ENCODE measurements at places on chromosomes 5 and 9.
A peak's percentile ranks its signal among the peaks of the same experiment; 100 is the strongest.

DNA sequence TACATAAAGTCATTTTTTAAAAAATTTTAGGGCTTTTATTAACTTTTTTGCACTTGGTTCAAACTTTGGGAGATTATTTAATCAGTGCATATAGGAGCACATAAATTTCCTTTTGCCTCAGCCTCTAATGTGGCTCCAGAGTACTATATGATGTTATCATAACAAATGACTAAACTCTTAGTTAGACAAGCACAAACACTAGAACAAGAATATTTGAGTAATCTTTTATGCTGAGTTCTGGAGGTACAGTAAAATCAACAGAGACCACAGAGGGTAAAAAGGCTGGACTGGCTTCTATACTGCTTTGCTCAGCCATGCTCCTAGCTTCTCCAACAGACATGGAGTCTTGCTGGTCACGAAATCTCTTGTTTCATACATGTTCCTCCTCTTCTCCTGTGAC is 52.5 kb upstream of the SGCD start:
- no peak for DNase-seq

GRCh38 chr9:99137225-99137624 is 32.3 kb downstream of the TGFBR1 start:
- no peak for DNase-seq

GRCh38 chr5:133236541-133236951 is 184.7 kb downstream of the HSPA4 start:
- DNase-seq, result no peak

- no peak for DNase-seq
Observed at GRCh38 chr5:139648205-139649081, at the start of gene CXXC5. CXXC5 (plus strand) TSS chr5:139648349; CDS start chr5:139680524, 32,175 bp downstream.

DNA sequence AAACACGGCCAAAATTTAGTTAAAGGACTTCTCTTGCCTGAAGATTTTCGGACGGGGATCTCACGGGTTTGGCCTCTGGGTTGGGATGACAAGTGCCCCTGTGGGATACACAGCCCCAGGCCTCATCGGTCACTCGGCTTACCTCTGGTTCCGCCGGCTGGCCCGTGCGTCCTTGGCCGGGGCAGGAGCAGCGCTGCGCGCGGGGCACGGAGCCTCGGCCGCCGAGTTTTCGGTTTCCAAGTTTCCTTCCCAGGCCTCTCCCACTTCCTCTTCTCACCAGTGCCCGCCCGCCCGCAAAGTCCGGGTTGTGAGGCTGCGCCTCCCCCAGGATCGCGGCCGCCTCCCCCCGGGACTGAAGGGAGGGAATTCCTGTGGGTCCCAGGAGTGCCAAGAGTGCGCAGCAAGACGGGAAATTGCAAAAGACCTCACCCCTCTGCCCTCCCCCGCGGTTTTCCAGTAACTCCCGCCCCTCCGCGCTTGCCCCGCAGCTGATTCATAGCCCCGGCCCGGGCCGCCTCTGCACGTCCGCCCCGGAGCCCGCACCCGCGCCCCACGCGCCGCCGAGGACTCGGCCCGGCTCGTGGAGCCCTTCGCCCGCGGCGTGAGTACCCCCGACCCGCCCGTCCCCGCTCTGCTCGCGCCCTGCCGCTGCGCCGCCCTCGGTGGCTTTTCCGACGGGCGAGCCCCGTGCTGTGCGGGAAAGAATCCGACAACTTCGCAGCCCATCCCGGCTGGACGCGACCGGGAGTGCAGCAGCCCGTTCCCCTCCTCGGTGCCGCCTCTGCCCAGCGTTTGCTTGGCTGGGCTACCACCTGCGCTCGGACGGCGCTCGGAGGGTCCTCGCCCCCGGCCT is at the start of gene OSMR:
Gene OSMR, plus strand, starts transcription at position 487 of the 853 bp plus-strand sequence. CDS start 23,033 bp downstream, outside the sequence.
- DNase-seq, result peak; percentile 19

DNA sequence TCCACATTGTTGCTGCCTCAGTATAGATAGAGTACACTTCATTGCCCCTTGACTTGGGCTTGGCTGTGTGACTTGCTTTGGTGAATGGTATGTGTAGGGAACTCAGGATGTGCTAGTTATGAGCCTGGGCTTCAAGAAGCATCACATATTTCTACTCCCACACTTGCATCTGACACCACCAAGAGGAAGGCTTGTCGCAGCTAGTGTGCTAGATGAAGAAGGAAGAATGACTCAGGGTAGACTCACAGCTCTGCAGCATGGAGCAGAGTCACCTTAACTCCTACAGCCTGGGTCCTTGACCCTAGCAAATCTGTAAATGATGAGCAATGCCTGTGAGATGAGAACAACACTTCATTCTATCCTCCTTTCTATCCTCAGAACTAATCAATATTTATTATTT is 261.8 kb downstream of the ASTN2 start:
- DNase-seq, result no peak

GRCh38 chr5:171295801-171296200 is 13.2 kb upstream of the TLX3 start:
- no peak for DNase-seq

- no peak for DNase-seq
Observed at GRCh38 chr5:121031491-121031890, 567.4 kb downstream of the PRR16 start.

GRCh38 chr5:538801-539468 is 14.7 kb upstream of the SLC9A3 start:
- DNase-seq, result no peak

- no peak for DNase-seq
Observed at GRCh38 chr5:51326844-51327243, 56.4 kb upstream of the ISL1 start.

GRCh38 chr9:35108946-35109575 is 6.1 kb upstream of the STOML2 start:
- DNase-seq, result no peak

GRCh38 chr9:72844440-72844768 is 108.4 kb downstream of the ALDH1A1 start:
- DNase-seq, result no peak

GRCh38 chr5:102659151-102659550 is 96.0 kb upstream of the PAM start:
- DNase-seq, result no peak

DNA sequence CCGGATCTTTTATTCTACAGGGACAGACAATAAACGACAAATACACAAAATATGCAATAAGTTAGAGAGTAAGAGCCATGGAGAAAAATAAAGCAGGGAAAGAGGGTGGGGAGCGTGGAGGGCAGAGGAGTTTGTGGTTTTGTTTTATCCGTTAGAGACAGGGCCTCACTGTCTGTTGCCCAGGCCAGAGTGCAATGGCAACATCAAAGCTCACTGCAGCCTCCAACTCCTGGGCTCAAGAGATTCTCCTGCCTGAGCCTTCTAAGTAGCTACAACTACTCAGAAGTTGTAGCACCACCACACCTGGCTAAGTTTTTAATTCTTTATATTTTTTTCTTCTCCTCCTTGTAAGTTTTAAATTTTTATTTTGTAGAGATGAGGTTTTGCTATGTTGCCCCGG is 54.5 kb upstream of the CTNNA1 start:
- no peak for DNase-seq

- no peak for DNase-seq
Observed at GRCh38 chr5:95426227-95426626, 35.1 kb downstream of the FAM81B start.

DNA sequence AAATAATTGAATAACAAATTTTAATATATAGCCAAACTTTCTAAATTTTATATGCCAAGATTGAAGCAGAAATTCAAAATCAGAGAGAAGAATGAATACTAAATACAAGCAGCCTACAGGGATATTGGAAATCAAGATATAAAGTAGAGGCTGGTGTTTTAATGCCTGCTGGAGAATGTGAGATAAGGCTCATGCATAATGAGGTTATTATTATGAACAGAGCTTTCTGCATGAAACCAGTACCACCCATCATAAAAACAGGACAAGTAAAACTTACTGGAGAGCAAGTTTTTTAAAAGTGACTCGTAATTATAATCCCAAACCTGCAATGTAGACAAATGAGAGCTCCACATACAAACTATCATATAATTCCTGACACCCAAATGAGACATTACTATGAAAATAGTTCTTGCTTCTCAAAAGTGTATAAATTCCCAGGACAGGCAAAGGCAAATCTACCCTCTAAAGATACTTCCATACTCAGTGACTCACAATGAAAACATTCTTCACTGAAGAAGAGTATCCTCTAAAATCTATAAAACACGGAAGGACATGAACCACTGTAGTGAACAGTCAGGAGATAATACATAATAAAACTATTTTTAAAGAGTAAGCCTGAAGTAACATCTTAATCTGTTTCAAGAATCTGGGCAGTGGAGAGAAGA is 532.0 kb upstream of the GRAMD2B start:
- no peak for DNase-seq

DNA sequence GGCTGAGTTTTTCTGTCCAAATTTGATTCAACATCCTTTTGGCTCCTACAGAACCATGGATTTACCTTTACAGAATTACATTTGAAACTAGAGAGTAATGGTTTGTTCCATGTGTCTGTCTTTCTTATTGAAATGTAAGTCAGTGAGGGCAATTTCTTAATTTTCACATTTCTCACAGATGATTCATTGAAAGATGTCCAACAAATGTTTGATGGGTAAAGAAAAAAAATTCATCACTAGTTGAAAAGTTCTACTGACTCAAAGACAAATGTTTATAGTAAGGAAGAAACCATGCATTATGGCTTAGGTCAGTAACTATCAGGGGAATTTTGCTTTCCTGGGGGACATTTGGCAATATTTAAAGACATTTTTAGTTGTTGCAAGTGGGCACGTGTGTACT is 131.6 kb upstream of the TRPM3 start:
- DNase-seq, result no peak

DNA sequence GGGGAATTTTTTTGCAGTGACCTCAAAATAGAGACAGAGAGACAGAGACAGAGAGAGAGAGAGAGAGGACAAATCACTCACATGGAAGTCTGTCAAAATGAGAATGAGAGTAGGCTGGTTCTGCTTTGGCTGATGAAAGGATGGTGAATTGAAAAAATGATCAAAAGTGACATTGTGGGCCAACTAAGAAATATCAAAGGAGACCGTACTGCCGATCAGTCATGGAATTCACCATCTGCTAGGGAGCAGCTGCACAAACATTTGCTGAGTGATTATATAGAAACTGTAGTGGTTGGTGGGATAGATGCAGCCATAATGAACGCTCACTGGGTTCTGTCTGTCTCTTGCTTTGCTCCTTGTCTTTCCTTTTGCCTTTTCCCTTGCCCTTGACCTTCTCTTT is 476.6 kb upstream of the SGCD start:
- DNase-seq, result no peak

DNA sequence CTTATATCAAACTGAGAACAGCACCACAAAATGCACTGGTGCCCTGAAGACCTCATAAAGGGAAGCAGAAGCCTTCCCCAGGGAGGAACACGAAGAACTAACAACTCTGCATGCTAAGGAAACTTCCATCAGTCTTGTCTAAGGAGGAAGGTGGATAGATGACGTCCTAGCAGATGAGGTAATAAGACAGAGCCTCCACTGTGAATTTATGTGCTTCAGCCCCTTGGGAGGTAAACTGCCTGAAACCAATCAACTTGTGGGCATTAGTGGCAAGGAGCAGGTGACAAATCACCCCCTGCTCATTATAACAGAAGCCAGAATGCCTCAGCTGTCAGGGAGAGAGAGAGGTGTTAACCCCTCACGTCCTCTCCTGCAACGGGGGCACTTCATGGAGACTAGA is 48.9 kb upstream of the SPIN1 start:
- no peak for DNase-seq

DNA sequence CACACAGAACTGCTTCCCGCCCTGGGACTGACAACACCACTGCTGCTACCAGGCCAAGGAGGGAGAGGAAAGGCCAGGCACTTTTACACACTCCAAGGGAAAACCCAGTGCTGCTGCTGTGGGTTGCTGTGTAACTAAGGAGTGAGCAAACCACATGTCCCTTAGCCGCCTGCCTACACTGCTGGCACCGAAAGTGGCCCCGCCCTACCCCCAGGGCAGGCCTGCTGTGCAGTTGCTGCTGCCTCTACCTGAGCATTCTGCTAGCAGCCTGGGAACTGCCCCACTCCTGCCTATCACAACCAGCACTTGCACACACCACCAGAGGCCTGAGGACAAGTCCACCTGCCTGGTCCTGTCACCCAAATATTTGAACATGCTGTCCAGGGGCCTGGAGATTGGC is 740.9 kb downstream of the DTWD2 start:
- no peak for DNase-seq

- no peak for DNase-seq
Observed at GRCh38 chr5:139104577-139105276, 93.4 kb downstream of the SIL1 start.

GRCh38 chr5:35182910-35183535 is 47.3 kb downstream of the PRLR start:
- DNase-seq, result peak; percentile 18

DNA sequence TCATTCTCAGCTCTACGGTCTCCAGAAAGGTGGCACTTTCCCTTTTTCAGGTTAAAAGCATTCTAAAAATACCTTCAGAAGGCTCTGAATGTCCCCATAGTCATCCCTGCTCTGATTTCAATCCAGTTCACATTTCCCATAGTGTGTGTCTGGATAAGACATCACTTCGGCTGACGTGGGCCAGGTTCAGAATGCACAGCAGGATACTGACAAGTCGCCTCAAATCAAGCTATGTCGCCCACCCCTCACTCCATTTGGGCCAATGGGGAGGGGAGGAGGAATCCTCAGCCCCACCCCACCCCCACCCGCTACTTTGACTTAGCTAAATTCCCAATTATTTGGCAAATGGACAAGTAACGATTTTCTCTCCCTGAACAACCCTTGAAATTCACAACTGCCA is 148.0 kb downstream of the SLIT3 start:
- DNase-seq, result no peak

DNA sequence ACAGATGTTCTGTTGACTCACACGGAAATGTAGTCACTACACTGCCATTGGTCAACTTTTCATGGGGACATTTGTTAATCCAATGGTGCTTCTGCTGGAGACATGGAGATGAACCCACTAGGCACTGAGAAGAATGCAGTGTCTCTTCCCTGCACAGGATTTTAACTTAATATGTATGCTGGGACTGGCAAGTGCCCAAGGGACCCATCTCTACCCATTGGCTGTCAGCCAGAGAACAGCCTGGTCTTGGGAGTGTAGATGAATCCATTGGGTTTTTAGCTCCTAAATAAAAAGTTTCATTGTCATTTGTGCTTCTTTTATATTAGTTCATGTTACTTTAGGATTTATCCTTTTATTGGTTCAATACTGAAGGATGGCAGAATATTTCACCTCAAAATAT is 195.8 kb upstream of the CDH6 start:
- DNase-seq, result no peak

GRCh38 chr9:17216646-17217045 is 81.8 kb downstream of the CNTLN start:
- DNase-seq, result no peak

- no peak for DNase-seq
Observed at GRCh38 chr9:131432597-131433301, 38.9 kb downstream of the PRRC2B start.

- DNase-seq, result no peak
Observed at GRCh38 chr9:133584559-133585476, 24.4 kb downstream of the FAM163B start.

All from activated CD4-positive, alpha-beta T cell treated with anti-CD3 and anti-CD28 coated beads for 24 hours (primary cell).